ENCODE measurements at places on chromosomes 12 and 14. TPM values are rescaled to one million over a fixed set of nuclear protein-coding genes. Genes with fewer than 3 reads are reported as not detected.

DNA sequence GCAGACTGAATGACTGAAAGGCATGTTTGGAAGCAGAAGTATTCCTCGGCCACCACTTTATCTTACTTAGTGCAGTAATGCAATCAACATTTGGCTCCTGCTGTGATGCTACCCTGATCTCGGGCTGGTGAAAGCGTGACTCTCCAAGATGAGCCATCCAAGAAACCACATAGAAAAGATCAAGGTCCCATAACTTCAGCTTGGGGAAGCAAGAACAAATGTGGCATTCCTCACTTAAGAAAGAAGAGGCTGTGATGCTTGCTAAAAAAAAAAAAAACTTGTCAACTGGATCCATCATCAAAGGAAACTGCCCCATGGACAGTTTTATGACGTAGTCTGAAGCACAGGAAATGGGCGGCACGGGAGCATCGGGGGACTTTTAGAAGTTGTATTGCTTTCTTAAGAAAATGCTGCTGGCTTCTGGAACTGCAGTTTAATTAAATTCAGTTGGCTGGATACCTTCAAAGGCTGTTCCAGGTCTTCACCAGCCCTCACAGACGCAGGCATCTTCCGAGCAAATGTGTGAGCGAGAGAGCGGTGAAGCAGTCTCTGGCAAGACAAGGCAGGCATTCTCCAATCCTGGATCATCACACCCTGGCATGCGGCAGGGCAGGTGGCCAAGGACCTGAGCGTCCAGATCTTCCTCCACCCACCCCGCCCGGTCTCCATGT lies 38.2 kb upstream of the MAP1LC3B2 start:
- H3K4me1 ChIP-seq = peaks cover 2% of the 10 kb centered on the region
- no peaks in the 10 kb centered on the region for H3K27me3 ChIP-seq
- no peak overlapping the region for H3K27ac ChIP-seq
- no peak for DNase-seq

DNA sequence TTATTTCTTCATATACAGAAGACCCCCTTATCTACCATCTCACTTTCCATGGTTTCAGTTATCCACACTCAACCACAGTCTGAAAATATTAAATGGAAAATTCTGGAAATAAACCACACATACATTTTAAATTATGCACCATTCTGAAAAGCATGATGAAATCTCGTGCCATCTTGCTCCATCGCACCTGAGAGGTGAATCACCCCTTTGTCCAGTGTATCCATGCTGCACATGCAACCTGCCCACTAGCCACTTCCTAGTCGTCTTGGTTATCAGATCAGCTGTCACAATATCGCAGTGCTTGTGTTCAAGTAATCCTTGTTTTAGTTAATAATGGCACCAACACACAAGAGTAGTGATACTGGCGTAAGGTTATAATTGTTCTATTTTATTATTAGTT lies 145.7 kb downstream of the C12orf42 start:
- no peak for DNase-seq
- no peaks in the 10 kb centered on the region for H3K36me3 ChIP-seq
- H3K27ac ChIP-seq = no peak overlapping the region
- H3K27me3 ChIP-seq = no peaks in the 10 kb centered on the region
- H3K4me1 ChIP-seq = no peaks in the 10 kb centered on the region
- no peak overlapping the region for H3K4me3 ChIP-seq

GRCh38 chr14:100077441-100077840 lies 12.2 kb downstream of the EVL start:
- H3K4me1 ChIP-seq = no peaks in the 10 kb centered on the region
- no peak for DNase-seq
- H3K36me3 ChIP-seq = no peaks in the 10 kb centered on the region
- H3K4me3 ChIP-seq = no peak overlapping the region

DNA sequence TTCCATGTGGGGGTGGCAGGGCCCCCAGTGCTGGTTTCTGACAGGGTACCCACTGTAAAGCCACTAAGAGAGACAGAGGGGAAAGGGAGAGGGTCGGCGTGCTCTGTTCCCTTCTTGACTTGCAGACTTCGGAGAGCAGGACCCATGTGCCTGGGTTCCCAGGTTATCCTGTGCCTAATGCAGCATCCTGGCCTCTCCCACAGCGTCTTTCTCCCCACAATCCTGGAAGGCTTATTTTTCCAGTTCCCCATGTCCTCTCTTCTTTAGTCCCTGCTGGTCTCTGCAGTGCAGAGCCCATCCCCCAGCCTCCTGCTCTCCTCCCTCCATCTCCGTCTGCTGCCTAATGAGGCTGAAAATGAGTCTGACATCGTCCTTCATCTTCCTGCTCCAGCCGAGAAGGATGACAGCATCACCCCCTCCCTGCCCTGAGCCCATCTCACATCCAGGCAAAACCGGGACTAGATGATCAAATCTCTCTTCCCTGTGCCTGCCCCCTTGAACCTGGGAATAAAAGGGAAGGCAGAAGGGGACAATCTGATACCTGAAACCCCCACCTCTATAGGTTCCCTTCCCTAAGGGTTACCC lies 15.1 kb downstream of the CALCOCO1 start:
- DNase-seq = no peak
- H3K4me1 ChIP-seq = no peaks in the 10 kb centered on the region
- no peaks in the 10 kb centered on the region for H3K36me3 ChIP-seq
- H3K27ac ChIP-seq = no peak overlapping the region
- no peak overlapping the region for H3K4me3 ChIP-seq

DNA sequence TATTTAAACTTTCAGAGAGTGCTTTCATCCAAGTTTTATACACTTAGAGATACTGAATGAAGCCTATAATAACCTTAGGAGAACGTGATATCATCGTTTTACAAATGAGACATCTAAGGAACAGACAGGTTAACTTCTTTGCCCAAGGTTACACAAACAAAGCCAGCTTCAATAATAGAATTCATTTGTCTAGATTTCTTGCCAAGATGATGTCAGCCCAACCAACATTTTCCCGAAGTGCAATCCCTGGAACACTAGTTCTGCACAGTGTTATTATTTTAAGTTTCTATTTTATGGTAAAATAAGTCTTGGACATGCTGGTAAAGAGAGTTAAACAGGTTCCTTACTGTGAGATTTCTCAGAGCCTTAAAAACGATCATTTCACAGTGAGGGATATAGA lies 174.6 kb downstream of the SLC25A21 start:
- no peak overlapping the region for H3K27ac ChIP-seq
- no peaks in the 10 kb centered on the region for H3K27me3 ChIP-seq
- no peaks in the 10 kb centered on the region for H3K36me3 ChIP-seq
- H3K4me1 ChIP-seq = no peaks in the 10 kb centered on the region

GRCh38 chr12:132806857-132807256 lies 21.8 kb downstream of the GOLGA3 start:
- H3K27me3 ChIP-seq = no peaks in the 10 kb centered on the region
- no peaks in the 10 kb centered on the region for H3K4me1 ChIP-seq
- H3K4me3 ChIP-seq = no peak overlapping the region
- no peak for DNase-seq

DNA sequence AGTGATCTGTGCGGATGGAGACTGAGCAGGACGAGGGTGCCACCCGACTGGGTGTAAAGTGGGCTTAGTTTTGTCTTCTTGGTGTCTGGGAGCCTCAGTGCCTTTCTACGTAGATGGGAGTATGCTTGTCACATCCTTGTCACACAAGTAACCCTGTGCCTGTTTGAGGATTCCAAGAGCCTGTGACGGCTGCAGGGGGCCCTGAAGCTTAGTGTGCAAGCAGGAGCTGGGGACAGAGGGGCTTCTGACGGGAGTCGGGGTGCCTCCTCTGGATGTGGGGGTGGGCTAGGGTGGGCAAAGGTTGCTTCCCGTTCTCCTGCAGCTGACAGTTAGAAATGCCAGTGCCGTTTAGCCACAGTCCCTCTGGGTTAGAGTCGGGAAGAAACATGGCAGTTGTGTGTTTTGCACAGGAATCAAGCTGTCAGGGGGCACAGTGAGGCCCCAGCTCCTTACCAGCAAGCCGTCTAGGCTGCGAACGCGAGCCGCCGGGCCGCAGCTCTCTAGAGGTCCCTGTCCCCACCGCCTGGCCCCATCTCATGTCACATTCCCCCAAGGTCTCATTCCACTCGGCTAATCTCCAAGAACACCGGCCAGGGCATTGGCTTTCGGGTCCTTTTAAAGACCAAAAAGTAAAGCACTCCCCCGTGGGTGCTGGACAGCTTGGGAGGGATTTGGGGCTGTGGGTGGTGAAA lies 7.0 kb downstream of the RTL1 start:
- H3K4me1 ChIP-seq = peaks cover 4% of the 10 kb centered on the region
- no peak overlapping the region for H3K4me3 ChIP-seq
- no peaks in the 10 kb centered on the region for H3K36me3 ChIP-seq
- no peaks in the 10 kb centered on the region for H3K27me3 ChIP-seq
- H3K27ac ChIP-seq = no peak overlapping the region

- no peaks in the 10 kb centered on the region for H3K27me3 ChIP-seq
- H3K4me3 ChIP-seq = no peak overlapping the region
- no peaks in the 10 kb centered on the region for H3K36me3 ChIP-seq
- no peak overlapping the region for H3K27ac ChIP-seq
- DNase-seq = no peak
These were observed 454.2 kb downstream of the DPF3 start for GRCh38 chr14:72439707-72440106.

DNA sequence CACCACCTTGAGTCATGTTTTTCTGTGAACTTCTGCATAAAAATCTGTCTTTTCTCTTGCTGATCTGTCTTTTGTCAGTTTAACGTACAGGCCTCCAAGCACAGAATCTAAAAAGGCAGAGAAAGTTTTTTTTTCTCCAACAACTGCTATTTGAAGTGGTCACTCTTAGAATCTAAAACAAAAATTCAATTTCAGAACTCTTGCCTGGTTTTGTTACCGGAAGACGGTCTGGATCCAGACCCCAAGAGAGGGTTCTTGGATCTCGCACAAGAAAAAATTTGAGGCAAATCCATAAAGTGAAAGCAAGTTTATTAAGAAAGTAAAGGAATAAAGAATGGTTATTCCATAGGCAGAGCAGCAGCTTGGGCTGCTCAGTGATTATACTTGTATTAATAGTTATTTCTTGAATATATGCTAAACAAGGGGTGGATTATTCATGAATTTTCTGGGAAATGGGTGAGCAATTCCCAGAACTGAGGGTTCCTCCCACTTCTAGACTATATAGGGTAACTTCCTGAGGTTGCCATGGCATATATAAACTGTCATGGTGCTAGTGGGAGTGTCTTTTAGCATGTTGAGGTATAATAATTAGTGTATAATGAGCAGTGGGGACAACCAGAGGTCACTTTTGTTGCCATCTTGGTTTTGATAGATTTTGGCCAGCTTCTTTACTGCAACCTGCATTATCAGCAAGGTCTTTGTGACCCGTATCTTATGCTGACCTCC lies 150.0 kb upstream of the PLEKHA5 start:
- H3K36me3 ChIP-seq = no peaks in the 10 kb centered on the region
- H3K27me3 ChIP-seq = no peaks in the 10 kb centered on the region
- no peaks in the 10 kb centered on the region for H3K4me1 ChIP-seq
- DNase-seq = no peak
- H3K27ac ChIP-seq = no peak overlapping the region
- H3K4me3 ChIP-seq = no peak overlapping the region

DNA sequence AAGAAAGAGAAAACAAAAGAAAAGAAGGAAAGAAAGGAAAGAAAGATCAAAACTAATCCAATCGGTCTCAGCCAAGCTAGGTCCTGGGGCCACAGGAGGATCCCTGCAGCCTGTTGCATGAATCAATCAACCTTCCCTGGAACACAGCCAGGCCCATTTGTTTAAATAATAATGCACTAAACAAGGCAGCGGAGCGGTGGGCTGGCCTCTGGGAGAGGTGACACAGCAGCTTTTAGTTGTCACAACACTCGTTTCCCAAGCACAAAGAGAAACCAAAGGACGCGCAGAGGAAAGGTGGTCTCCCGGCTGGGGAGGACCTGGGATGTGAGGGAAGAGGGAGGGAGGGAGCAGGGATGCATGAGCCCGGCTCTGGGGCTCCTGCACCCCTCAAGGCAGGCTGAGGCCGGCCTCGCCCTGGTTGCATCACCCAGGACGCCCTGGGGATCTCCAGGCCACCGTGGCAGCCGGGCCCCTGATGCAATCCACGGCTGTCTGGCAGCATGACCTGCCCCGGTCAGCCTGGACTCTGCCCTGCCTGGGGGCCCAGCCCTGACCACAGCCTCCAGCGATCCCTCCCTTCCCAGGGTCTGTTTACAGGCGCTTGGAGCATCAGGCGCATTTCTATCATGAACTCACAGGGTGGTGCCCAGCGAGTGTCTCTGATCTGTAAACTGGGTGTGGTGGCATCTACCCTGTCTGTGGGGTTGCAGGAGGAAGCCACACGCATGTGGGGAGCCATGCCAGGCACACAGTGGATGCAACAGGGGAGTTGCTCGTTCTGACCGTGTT lies 32.5 kb downstream of the MMP17 start:
- H3K36me3 ChIP-seq = no peaks in the 10 kb centered on the region
- H3K4me1 ChIP-seq = no peaks in the 10 kb centered on the region
- no peak for DNase-seq
- H3K27ac ChIP-seq = no peak overlapping the region

GRCh38 chr14:76705214-76705613 lies 56.1 kb upstream of the VASH1 start:
- no peaks in the 10 kb centered on the region for H3K36me3 ChIP-seq
- no peak for DNase-seq
- H3K4me3 ChIP-seq = no peak overlapping the region
- H3K4me1 ChIP-seq = peaks cover 1% of the 10 kb centered on the region

DNA sequence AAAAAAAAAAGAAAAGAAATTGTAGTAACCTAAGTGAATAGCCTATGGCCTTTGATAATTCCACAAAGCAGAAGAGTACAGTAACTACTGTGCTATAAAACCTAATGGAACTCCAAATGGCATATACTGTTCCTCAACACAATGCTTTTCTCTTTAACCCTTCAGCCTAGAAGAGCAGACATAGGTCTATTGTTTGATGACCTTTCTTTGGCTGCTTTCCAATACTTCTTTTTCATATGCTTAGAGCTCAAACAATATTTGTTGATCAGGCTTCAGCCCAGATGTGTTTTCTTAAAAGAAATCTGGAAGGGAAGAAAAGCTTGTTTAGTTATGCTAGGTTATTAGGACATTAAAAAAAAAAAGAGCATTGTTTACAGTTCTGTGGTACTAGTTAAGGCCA lies 116.4 kb downstream of the NTN4 start:
- no peak overlapping the region for H3K4me3 ChIP-seq
- DNase-seq = no peak
- no peak overlapping the region for H3K27ac ChIP-seq
- peaks cover 7% of the 10 kb centered on the region for H3K4me1 ChIP-seq

Gene CCDC38
- total RNA-seq = not detected

Gene TDP1
- total RNA-seq = 10.8 TPM

Gene EML5
- total RNA-seq = 37.0 TPM

Gene GPR84
- 0.34 TPM for total RNA-seq

Gene KIF5A
- 0.20 TPM for total RNA-seq

Gene TRAF3
- 9.9 TPM for total RNA-seq

Gene COCH
- total RNA-seq = 2.6 TPM

Gene POTEG
- not detected for total RNA-seq

Gene RGS6
- 2.0 TPM for total RNA-seq

Gene SLC17A8
- total RNA-seq = not detected

Gene KRT6A
- total RNA-seq = 1.8 TPM

Gene TMEM132C
- total RNA-seq = 4.1 TPM

Gene RD3L
- total RNA-seq = not detected
